Hematopoietic multipotent progenitor cell treated with erythropoietin and hydrocortisone succinate and interleukin-3 and kit ligand, for 6 days (in vitro differentiated cells): ENCODE measurements at places on chromosomes 2 and 18.

DNA sequence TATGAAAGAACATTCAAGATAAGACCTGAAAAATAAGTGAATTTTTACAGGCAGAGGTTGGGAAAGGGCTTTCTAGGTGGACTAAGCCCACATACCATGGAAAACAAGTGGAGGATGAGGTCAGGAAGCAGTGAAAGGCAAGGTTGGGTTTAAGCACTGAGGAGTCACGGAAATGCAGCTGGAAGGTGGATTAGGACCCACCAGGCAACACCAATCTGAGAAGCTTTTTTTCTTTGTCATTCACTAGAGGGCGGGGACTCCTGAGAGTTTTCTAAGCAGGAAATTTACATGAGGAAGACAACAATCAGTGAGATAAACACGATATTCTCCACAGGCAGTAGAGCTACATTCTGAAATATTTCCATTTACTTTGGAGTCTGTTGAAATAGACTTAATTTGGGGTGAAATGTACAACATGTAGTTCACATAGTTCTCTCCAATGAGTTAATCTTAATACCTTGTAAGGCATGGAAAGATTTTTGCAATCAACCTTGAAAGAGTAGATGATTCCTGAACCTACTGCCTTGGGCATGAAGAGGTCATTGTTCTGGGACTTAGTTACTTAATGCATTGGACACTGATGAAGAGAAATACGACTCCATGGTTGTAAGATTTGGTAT, 40.7 kb downstream of the VIT start:
- DNase-seq, result no peak

DNA sequence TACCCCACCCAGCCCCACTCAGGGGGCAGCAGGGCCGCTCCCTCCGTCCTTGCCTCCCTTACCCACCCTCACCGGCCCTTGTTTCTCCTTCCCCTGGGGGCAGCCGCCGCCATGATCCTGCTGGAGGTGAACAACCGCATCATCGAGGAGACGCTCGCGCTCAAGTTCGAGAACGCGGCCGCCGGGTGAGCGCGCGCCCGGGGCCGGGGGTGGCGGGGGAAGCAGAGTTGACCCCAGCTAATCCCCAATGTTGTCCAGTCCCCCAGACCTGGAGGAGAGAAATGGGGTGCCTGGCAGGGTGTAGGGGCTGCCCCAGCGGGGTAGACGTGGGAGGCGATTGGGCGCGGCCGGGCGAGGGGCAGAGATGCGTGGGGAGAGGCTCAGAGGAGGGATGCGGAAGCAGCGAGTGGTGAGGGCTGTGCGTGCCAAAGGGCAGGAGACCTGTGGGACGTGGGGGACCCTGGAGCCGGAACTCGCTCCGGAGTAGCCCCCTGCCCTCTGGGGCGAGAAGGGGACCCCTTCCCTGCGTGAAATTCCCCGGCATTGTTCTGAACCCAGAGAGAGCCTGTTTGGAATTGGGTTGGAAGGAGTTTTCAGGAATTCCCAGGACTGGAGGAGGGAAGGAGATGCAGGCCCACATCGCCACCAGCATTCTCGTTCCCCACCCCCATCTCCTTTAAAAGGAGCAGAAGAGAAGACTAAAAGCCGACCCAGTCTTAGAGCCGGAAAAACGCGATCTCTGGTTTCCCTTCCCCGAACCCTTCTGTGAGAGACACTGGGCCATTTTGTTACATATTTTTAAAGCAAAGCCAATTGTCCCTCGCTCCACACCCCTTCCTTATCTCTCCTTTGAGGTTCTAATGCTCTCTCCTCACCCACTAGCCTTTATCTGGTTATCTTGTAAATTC, 625 bp downstream of the ARPC2 start:
- DNase-seq, result peak; percentile 72

GRCh38 chr18:46098616-46098933, 479 bp upstream of the ATP5F1A start:
- peak; percentile 30 for DNase-seq

GRCh38 chr2:9081750-9082149, 78.3 kb upstream of the MBOAT2 start:
- no peak for DNase-seq

DNA sequence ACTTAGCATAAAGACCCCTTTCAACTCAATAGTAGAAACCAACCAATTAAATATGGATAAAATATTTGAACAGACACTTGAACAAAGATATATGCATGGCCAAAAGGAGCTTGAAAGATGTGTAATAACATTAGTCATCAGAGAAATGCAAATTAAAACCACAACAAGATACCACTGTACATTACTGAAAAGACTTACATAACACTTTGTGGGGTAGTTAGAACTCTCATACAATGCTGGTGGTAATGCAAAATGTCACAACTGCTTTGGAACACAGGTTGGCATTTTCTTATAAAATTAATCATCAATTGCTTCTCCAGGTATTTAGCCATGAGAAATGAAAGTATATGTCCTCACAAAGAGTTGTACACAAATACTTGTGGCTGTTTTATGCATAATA, 60.7 kb downstream of the TTC27 start:
- DNase-seq, result peak; percentile 56

DNA sequence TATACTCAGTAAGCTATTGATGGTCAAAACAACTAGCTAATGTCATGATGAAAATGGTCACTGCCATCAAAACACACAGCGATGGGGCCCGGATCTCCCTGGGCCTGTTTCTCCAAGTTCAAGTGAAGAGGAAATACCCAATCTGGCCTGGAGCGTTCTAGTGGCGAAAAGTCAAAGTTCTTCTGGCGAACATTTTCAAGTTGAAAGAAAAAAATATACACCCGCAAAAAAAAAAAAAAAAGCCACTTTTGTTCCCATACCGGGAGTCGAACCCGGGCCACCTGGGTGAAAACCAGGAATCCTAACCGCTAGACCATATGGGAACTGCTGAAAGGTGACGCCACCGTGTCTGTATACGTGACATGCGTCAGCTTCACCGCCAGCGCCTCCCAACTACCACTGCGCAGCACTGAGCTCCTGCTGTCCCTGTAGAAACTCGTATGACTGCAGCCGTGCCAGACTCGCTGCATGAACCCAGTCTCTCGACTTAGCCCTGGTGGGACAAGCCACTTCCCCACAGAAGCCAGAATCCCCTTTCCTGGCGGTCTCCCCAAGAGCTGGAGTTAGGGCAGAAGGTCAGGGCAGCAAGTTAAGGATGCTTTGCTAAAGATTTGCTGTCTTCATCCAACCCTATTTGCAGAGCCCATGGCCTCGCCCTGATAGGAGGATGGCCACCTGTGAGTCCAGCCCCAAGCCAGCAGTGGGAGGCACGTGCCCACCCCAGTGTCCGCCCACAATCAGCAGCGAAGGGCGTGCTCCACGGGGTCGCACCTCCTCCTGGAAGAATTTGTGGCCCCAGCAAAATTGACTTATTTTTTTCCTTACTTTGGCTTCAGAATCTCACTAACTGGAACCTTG, 5.6 kb upstream of the IMP4 start:
- DNase-seq, result peak; percentile 50

DNA sequence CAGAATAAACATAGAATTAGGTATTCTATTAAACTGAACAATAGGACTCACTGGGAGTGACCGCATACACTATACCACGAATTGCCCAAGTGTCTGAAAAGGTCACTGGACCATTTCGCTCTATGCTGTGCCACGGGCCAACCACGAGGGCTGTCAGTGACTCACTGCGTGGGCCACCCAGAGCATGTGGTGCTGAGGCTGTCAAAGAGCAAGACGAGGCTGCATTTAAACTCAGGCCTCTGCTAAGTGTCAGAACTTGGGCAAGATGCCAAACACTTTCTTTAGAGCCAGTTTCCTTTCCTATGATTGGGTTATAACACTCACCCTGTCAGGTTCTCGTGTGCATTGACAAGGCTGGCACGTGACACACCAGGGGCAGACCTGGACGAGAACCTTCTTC, 97.5 kb downstream of the SH3YL1 start:
- peak; percentile 2 for DNase-seq

DNA sequence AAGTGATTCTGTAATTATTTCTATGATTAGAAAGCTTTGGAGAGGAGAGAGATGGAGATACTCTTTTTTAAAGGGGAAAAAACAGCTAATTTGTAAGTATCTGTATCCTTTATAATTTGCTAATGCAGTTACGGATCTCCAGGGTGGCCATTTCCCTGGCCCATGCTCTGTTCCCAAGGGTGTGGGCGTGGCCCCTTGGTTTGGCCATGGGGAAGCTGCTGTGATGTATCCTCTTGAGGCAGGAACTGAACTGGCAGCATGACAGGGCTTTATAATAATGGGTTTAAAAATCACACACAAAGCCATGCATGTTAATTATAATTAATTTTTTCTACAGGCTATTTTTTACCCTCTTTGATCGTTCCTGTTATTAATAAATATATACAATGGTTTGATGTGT, 27.0 kb downstream of the TRAPPC12 start:
- DNase-seq, result no peak

- DNase-seq, result no peak
Measured at GRCh38 chr2:135162786-135163185, 110.7 kb downstream of the RAB3GAP1 start.

DNA sequence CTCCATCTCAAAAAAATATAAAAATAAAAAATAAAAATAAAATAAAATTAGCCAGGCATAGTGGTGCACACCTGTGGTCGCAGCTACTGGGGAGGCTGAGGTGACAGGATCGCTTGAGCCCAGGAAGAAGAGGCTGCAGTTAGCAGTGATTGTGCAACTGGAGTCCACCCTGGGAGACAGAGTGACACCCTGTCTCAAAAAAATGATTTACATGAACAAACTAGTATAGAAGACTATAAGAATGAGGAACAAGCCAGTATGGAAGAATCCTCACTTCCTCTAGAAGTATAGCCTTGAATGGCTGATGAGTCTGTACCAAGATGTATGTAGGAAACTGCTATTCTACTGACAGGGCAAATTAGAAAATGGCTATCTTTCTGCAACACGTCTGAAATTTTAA, 10.9 kb downstream of the YES1 start:
- DNase-seq, result peak; percentile 46
